NCI-H1092 (cell line): ENCODE measurements at places on chromosomes 2 and 18.

DNA sequence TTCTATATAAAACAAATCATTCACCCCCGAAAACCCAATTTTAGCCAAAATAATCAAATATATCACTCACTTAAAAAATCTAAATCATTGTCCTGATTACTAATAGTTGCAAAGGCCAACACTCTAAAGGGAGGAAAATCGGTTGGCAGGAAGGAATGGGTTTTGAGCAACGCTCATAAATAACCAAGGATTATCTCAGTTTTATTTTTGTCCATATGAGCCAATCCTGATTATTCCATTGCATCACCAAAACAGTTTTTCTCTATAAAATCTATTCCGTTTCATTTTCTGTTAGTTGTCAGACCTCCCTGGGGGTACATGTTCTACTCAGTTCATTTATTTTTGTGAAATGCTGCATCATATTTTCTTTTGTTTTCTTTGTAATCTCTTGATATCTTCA is 174.1 kb downstream of the LRATD1 start:
- DNase-seq = no peak

DNA sequence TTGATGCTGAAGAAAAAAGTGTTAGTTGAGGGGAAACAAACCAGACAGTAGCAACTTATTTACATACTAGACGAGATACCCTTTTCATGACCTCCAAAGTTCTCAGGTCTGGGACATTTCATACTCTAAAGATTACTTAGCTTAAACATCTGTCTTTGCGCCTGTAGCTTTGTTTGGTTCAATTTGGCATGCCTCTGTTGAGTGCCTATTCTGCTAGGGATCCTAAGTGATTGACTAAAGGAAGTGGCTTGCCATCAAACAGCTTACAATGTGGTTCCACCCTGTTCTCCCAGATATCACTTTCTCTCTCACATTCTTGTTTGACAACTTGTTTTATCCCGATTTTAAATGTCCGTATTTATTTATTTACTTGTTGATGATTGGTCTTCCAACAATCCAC is 488.8 kb downstream of the PARD3B start:
- no peak for DNase-seq

GRCh38 chr2:108244667-108245414 is 5.1 kb downstream of the SULT1C3 start:
- no peak for DNase-seq

DNA sequence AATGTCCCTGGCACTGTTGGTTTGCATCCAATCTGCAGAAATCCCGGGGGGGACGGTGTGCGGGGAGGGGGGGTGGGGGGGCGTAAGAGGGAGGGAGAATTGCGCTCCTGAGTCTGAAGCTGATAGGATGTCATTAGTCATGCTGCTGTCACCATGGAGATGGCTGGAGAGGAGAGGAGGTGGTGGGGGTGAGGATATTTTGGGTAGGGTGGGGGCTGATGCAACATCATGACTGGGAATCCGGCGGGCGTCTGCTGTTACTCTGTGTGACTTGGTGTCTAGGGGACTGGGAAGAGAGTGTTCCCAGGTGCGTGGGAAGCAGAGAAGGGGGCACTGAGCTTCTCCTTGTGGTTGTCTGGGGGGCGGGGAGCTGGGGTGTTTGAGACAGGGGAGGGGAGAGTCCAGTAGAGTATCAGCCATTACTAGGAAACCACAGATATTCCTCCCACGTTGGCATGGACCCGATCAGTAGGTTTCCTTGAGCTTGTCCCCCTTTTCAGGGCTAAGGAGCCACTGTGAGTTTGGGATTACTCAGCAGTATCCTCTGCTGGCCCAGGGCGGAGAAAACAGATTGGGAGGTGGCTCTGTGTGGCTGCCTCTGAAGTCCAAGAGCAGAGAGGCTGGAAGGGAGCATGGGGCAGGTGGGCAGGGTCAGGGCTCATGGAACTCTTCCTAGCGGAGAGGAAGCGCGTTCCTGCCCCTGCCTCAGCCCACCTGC is 18.9 kb downstream of the TET3 start:
- DNase-seq = no peak

DNA sequence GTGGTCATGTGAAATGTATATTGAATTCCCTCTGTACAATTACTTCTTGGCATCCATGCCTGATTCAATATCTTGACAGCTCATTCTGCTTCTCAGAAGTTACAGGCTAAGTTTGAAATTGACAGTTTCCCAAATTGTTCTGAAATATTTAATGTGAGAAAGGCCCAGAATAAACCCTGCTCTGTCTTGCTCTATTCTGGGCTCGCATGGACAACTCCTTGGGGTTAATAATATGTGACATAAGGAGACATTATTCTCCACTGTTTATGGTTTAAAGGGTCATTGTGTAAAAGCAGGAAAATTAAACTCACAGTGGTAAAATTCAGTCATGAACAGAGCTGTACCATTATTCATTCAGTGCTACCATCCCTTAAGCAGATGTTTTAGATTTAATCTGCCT is 160.7 kb upstream of the CNTNAP5 start:
- no peak for DNase-seq

DNA sequence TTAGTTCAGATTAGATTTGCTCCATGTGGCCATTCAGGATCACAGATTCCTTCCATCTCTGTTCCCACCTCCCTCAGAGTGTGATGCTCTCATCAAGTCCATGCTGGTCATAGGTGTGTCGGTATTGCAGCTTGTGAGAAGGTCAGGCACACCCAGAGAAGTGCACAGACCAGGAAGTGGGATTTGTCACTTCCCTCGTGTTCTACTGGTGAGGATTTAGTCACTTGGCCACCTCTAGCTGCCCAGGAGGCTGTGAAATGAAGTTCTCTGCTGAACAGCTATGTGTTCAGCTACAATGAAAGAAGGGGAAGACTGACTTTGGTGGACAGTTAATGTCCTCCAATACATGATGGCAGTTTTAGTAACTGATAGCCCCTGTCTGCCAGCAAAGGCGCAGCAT is 3.5 kb upstream of the LANCL1 start:
- DNase-seq = no peak

DNA sequence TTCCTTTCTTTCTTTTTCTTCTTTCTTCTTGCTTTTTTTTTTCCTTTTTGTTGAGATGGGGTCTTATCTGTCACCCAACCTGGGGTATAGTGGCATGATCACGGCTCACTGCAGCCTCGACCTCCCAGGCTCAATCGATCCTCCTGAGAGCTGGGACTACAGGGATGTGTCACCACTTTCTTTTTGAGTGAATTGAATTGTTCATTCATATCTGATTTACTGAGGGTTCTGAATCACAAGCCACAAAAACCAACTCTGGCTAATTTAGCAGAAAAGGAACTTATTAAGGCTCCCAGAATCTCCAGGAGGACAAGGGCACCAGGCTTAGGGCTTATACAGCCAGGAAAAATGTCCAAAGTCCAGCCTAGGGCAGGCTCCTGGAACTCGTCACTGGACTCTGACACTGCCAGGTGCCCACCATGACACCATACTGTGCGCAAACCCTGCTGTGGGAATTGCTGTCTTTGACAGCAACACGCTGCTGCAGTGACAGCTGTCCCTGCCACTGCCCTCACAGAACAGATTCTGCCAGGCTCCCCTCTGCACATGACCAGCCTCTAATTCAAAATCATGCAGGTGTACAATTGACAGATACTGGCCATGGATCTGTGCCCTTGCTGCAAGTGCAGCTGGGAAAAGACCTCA is 42.9 kb upstream of the EML6 start:
- no peak for DNase-seq

DNA sequence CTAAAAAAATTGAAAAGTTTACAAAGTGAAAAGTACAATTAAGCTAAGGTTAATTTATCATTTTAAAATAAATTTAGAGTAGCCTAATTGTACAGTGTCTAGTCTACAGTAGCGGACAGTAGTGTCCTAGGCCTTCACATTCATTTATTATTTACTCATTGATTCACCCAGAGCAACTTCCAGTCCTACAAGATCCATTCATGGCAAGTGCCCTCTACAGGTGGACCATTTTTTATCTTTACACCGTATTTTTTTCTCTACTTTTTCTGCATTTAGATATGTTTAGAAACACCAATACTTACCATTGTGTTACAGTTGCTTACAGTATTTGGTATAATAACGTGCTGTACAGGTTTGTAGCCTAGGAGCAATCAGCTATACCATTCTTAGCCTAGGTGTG is 84.1 kb downstream of the TSN start:
- DNase-seq = no peak

- DNase-seq = no peak
These were observed 218.4 kb upstream of the HS6ST1 start for GRCh38 chr2:128536925-128537620.

- DNase-seq = no peak
These were observed 1.1 kb downstream of the ZNF513 start for GRCh38 chr2:27379383-27379835.

GRCh38 chr2:240647503-240648154 is 22.3 kb downstream of the GPR35 start:
- no peak for DNase-seq

GRCh38 chr2:185785851-185786473 is 47.4 kb downstream of the FSIP2 start:
- DNase-seq = no peak

- no peak for DNase-seq
These were observed 135.6 kb downstream of the CDH2 start for GRCh38 chr18:28041366-28041765.

GRCh38 chr18:32441533-32441932 is 29.1 kb downstream of the GAREM1 start:
- DNase-seq = no peak

DNA sequence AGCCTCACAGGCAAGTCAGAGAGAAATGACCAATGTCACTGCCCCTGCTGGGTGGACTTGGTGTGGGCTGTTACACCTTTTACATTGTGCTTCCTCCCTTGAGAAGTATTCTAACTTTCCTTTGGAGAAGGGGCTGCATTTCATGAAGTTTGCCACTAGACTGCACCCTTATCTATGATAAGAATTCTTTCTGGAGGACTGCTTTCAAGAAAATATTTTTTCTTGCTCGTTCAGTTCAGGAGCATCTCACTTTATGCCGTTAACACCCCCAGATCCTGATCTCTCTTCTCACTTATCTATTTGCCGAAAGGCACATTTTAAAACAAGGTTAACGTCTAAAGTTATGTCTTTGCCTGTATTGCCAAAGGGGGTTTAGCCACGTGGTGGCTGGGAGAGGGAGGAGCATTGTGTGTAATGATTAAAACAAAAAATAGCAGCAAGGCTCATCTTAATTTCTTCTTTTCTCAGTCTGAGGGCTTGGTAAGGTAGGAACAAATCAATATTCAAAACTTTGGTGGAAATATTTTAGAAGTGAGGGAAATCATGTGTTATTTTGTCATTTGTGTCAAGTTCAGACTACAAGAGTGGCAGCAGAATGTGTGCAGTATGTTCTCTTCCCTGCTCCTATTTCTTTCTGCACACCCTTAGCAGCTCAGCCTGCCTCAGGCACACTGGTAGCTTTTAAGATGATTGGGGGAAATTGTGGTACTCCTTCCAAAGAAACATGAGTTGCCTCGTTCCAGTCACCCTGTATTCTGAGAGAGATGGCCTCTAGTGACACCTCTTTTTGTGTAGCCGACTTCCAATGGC is 1.6 kb upstream of the IGFBP5 start:
- no peak for DNase-seq

GRCh38 chr18:29154758-29155725 is 978.1 kb upstream of the CDH2 start:
- DNase-seq = no peak

DNA sequence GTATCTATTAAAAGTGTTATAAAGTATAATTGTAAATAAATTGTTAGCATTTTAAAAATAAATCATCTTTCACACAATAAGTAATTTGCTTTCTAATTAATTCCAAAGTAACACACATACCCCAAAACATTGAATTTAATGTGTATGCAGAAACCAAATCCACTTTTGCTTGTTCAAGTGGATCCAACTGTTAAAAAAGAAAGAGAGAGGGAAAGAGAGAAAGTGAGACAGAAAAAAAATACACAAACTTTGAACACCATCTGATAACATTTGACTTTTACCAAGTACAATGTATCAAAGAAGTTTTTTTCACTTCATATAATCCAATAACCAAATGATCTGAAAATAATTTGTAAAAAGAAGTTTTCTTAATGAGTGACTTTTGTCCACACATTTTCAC is 16.6 kb downstream of the C1D start:
- DNase-seq = no peak

GRCh38 chr2:183186296-183186695 is 62.1 kb downstream of the NUP35 start:
- DNase-seq = no peak

- no peak for DNase-seq
These were observed 23.0 kb upstream of the ADAM17 start for GRCh38 chr2:9578467-9579235.

- DNase-seq = no peak
These were observed 71.9 kb downstream of the TEX51 start for GRCh38 chr2:126970583-126970982.

DNA sequence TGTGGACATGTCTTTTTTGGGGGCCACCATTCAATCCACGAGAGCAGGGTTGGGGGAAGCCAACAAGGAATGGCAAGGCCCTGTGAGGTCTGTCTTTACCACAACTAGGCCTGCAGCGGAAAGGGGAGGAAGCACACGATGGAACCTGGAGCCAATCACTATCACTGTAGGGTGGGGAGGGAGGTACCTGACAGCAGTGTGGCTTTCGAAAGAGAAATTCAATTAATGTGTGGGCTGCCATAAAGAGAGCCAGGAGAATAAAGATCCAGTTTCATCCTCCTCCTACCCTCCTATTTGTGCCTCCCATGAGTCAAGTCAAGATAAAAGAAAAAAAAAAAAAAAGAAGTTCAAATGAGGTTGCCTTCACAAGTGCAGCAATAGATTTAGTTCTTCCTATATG is 18.9 kb upstream of the RBMS1 start:
- DNase-seq = no peak

- no peak for DNase-seq
These were observed 120.0 kb downstream of the DYM start for GRCh38 chr18:49340446-49340845.

DNA sequence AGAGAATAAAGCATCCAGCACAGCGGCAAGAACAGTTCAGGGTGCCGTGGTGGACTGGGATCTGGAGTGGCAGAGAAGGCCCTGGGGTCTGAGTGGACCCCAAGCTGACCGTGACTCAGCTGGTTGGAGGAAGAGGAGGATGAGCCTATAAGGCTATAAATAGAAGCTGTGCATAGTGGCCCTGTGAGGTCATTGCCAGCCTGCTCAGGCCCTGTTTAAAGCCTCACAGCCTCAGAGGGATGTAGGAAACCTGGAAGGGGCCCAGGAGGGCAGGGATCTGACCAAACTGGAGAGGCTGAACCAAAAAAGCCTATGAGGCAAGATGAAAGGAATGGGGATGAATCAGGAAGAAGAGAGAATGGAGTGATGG is 11.3 kb upstream of the DES start:
- DNase-seq = no peak

- DNase-seq = no peak
These were observed 13.4 kb downstream of the HNRNPA3 start for GRCh38 chr2:177225965-177226360.

DNA sequence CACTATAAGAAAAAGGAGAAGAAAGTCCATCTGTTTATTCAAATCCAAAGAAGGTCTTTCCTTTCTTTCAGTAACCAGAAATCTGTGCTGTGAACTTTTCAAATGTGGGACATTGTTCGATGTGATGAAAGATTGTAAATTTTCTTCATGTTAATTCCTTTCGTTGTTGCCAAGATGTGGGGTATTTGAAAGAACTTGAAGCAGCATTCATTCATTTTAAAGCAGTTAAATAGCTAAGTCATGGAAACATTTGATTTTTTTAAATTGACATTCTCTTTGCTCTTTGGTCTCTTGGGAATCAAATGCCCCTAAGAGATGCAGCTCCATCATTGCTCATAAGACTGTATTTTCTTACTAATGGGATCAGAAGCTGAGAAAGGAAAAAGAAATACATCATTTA is 93.7 kb upstream of the EHBP1 start:
- DNase-seq = no peak

GRCh38 chr18:78487649-78488048 is 492.0 kb upstream of the SALL3 start:
- DNase-seq = no peak
